Karpas-422 (cell line): ENCODE measurements at places on chromosomes 16 and 17.

DNA sequence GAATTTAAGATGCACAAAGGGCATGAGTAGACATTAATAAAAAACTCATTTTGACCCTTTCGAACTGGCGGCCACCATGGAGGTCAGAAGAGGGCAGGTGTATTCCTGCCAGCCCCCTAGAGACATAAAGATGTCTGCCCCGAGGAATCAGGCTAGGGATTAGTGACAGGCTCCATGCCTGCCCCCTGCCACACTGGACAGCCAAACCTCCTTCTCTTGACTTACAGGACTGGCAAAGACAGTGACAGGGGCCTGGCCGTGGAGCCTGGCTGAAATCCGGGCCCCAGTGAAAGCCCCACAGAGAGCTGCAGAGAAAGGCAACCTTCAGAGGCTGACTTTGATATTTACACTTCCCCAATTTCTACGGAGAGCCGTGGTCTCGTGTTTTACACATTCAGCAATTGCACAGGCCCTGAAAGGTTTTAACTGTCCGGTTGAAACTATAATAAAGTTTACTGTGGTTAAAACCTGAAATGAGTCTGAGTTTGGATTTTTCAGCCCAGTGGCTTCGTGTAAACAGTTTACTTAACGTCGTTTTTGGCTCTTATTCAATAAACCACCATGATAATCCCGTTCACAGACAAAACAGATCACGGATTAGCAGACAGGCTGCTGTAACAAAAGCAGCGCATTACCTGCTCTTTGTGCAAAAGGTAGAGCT lies 243.9 kb upstream of the MYOCD start:
- H3K36me3 ChIP-seq: no peaks in the 10 kb centered on the region
- DNase-seq: no peak
- no peak overlapping the region for H3K4me3 ChIP-seq
- no peaks in the 10 kb centered on the region for H3K4me1 ChIP-seq
- no peaks in the 10 kb centered on the region for H3K27me3 ChIP-seq

DNA sequence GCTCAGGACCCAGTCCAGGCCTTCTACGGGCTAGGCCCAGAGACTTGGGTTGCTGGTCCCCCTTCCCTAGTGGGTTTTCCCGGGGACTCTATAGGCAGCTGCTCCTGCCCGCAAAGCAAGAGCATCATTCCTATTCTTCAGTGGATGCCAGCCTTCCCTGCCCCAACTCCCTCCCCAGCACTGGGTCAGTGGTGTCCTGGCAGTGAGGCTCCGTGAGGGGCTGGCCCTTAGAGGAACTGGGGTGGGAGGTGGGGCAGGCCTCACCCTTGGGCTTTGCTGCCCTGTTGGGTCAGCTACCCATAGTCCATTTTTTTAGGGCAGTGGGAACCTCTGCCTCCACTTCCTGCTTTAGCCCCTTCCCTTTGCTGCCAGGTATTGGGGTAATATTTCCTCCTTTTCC lies 7.9 kb upstream of the PLEKHG4 start:
- DNase-seq: no peak
- no peaks in the 10 kb centered on the region for H3K4me1 ChIP-seq
- no peak overlapping the region for H3K4me3 ChIP-seq
- H3K27ac ChIP-seq: no peak overlapping the region

GRCh38 chr16:27505297-27506236 lies 44.1 kb downstream of the GTF3C1 start:
- H3K4me3 ChIP-seq: no peak overlapping the region
- H3K27ac ChIP-seq: no peak overlapping the region
- no peaks in the 10 kb centered on the region for H3K4me1 ChIP-seq
- H3K36me3 ChIP-seq: peaks cover 22% of the 10 kb centered on the region; the same call in 1 of the 2 replicates

DNA sequence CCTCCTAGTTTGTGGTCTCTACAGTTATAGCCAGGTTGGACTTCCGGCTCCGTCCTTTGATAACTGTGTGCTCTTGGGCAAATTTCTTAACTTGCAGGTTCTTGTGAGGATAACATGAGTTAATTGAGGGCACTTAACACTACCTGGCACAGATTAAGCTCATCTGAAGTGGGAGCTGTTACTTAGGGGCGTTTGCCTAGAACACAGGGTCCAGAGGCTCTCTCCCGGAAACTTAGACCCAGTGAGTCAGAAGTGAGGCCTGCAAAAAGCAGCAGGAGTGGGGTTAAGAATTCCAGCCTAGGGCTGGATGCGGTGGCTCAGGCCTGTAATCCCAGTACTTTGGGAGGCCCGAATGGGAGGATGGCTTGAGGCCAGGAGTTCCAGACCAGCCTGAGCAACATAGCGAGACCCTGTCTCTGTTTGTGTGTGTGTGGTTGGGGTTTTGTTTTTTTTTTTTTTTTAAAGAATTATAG lies 1.4 kb downstream of the MVP start:
- peaks cover 40% of the 10 kb centered on the region for H3K4me1 ChIP-seq
- H3K4me3 ChIP-seq: no peak overlapping the region
- no peak for DNase-seq
- peaks cover 9% of the 10 kb centered on the region; the same call in 1 of the 2 replicates for H3K36me3 ChIP-seq
- no peak overlapping the region for H3K27ac ChIP-seq
- H3K27me3 ChIP-seq: no peaks in the 10 kb centered on the region

DNA sequence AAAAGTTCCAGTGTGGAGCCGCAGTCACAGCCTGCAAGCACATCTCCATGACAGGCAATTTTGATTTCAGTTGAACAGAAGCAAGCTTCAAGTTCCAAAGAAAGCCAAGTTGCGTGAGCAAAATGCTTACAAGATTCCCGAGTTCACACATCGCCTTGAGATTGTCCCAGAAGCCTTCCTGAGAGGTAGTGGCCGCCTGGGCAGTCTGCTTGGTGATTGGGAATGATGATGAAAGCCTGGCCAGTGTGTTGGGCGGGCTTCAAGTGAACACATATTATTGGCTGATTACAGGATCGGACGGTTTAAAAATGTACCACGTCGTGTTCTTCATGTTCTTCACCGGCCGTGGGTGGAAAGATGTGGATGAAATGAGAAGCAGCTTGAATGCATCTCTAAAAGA lies 185.5 kb downstream of the FOXL1 start:
- DNase-seq: no peak
- H3K27ac ChIP-seq: no peak overlapping the region
- H3K4me3 ChIP-seq: no peak overlapping the region
- H3K36me3 ChIP-seq: no peaks in the 10 kb centered on the region

DNA sequence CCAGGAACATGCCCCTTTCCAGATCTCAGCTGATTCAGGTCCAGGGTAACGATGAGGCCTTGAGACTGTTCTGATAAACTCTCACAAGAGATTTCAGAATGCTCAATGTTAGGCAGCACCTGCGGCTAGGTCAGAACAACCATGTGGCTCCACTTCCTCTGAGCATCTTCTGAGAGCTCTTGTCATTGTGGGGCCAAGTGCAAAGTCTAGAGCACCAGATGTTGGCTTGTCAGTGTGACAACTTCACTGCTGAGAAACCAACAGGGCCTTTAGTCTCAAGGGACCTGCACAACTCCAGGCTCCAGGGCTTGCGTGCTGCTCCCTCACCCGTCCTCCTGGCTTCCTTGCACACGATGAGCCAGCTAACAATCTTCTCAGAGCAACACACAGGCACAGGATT lies 29.0 kb downstream of the FCSK start:
- no peaks in the 10 kb centered on the region for H3K27me3 ChIP-seq
- peak overlapping the region; percentile 81 for H3K27ac ChIP-seq
- no peak overlapping the region for H3K4me3 ChIP-seq
- H3K4me1 ChIP-seq: peaks cover 16% of the 10 kb centered on the region
- DNase-seq: peak; percentile 67

DNA sequence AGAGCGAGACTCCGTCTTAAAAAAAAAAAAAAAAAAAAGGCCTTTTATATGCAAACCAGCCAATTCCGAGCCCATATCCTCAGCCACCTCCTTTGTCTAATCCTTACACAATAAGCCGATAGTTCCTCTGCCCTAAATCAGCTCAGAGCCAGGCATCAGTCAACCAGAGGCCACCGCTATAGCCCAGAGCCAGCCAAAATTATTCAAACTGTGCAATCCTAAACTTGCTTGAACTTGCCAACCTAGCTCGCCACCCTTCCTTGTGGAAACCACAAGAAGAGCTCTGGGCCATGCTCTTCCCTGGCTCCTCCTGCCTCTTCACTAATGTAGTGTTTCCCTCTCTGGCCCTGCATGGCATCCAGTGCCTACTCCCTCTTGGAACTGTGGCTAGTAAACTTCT lies 17.7 kb downstream of the ITGAL start:
- DNase-seq: no peak
- no peaks in the 10 kb centered on the region for H3K27me3 ChIP-seq
- no peaks in the 10 kb centered on the region for H3K4me1 ChIP-seq
- H3K36me3 ChIP-seq: no peaks in the 10 kb centered on the region

DNA sequence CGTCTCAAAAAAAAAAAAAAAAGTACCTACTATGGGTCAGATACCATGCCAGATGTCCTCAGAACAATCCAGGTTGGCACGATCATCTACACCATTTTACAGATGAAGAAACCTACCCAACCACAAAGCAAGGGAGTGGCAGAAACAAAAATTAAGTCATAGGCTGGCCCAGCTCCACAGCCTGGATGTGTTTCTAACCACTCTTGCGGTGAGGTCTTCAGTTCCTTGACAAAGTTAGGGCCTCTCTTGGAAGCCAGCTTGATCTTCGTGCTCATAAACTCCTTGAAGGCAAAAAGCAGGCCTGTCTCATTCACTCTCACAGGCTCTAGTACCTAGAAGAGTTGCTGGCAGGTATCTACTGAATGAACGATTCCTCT lies 6.2 kb downstream of the GGA2 start:
- H3K27me3 ChIP-seq: no peaks in the 10 kb centered on the region
- peaks cover 33% of the 10 kb centered on the region for H3K36me3 ChIP-seq
- DNase-seq: no peak
- peaks cover 91% of the 10 kb centered on the region for H3K4me1 ChIP-seq
- peak overlapping the region; percentile 90 for H3K27ac ChIP-seq

DNA sequence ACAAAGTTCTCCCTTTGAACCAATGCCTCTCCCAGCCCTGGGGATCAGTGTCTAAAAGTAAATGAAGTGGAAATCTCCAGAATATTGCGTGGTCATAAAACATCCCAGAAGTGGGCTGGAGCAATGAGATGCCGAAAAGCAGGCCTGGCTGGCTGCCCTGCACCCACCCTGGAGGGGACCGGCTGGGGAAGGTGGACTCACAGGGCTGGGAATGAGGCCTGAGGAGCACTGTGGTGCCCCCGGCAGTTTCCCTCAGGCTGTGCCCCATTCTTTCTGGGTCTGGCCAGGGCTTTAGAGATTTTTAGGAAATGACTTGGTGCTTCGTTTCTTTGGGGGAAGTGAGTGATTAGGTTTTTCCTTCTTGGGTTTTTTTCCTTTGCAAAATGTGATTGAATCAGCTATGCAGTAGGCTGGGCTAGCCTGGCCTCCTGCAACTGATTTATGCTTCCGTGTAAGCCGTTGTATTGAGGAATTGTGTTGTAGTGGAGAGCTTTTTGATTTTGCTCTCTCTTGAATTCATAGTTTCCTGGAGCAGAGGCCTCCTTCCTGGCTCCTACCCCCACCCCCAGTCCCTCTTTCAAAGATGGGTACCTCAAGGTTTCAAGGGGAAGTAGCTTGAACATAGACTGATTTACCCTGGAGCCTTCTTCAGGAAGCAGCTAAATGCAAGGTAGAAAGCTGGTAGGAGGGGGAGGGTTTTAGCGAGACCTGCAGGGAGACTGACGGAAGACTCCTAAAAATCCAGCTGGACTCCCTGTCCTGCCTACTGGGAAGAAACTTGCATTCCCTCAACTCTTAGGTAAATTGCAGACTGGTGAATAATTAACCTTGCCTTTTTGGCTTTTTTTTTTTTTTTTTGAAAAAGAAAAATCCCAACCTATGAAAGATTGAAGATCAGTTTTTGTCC lies 170.2 kb downstream of the RAB11FIP4 start:
- no peak overlapping the region for H3K27ac ChIP-seq
- DNase-seq: no peak
- H3K27me3 ChIP-seq: no peaks in the 10 kb centered on the region
- no peak overlapping the region for H3K4me3 ChIP-seq
- no peaks in the 10 kb centered on the region for H3K36me3 ChIP-seq

DNA sequence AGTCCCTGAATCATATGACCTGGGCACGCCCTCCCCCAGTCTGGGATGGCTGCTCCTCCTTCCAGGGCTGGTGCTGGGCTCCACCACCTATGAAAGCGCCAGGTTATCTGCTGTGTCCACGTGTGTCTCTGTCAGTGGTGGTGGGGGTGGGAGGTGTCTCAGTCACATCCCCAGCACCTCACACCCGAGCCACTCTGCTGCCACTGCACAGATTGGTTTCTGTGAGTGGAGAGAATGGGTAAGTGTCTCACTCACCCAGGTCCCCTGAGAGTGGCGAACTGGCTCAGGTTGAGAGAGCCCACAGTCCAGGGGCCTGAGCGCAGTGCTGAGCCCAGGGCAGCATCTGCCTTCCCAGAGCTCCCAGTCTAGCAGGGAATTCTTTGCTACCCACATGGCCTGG lies 79.0 kb downstream of the PLD6 start:
- no peak for DNase-seq
- no peaks in the 10 kb centered on the region for H3K27me3 ChIP-seq
- no peak overlapping the region for H3K27ac ChIP-seq
- peaks cover 12% of the 10 kb centered on the region for H3K4me1 ChIP-seq
- H3K4me3 ChIP-seq: no peak overlapping the region
- H3K36me3 ChIP-seq: no peaks in the 10 kb centered on the region

DNA sequence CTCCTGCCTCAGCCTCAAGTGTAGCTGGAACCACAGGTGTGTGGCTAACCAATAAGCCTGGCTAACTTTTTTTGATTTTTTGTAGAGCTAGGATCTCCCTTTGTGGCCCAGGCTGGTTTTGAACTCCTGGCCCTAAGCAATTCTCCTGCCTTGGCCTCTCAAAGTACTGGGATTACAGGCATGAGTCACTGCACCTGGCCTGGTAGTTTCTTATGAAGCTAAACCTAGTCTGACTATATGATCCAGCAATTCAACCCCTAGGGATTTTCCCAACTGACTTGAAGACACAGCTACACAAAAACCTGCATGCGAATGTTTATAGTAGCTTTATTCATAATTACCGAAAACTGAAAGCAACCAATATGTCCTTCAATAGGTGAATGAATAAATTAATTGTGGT lies 176.2 kb upstream of the IRX3 start:
- H3K27me3 ChIP-seq: no peaks in the 10 kb centered on the region
- no peaks in the 10 kb centered on the region for H3K4me1 ChIP-seq
- H3K4me3 ChIP-seq: no peak overlapping the region
- no peaks in the 10 kb centered on the region for H3K36me3 ChIP-seq

DNA sequence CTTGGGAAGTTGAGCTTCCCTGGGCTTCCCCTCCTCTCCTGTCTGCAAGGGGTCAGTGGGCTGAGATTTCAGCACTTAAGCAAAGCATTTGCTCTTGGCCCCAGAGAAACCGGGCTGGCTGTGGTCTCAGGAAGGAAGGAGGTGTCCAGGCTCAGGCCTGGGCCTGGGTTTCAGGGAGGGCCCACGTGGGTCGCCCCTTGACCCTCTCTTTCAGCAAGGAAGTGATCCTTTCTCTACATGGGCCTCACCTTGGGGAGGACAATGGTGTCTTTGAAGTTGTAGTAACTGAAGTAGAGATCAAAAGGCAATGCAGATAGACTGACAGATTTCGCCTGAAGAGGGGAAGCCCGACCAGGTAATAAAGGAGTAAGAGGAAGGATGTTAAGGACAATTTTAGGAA lies 2.7 kb downstream of the NOD2 start:
- H3K27ac ChIP-seq: no peak overlapping the region
- H3K4me1 ChIP-seq: peaks cover 3% of the 10 kb centered on the region; the same call in 1 of the 2 replicates
- no peaks in the 10 kb centered on the region for H3K27me3 ChIP-seq
